ENCODE measurements at places on chromosomes 5 and 9.

DNA sequence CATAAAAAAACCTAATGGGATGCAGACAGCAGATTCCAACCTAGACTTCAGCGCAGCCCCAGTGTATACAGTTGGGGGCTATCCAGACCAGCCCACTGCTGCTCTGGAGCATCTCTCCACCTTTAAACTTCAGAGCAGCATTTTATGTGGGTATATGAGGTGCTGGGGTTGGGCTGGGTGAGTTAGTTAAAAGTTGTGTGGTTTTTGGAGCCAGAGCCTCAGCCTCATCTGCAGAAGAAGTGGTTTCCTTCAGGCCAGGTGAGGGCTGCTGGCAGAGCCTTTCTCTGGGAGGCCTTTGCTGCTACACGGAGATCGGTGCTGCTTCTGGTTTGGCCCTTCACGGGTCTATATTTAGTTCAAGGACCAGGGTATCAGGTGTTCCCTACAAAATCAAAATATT is 228.3 kb downstream of the PDZD2 start:
- no peak for DNase-seq

GRCh38 chr9:133436681-133437080 is 14.5 kb downstream of the ADAMTS13 start:
- no peak for DNase-seq

- no peak for DNase-seq
Observed at GRCh38 chr5:176817369-176817840, 7.0 kb downstream of the UNC5A start.

DNA sequence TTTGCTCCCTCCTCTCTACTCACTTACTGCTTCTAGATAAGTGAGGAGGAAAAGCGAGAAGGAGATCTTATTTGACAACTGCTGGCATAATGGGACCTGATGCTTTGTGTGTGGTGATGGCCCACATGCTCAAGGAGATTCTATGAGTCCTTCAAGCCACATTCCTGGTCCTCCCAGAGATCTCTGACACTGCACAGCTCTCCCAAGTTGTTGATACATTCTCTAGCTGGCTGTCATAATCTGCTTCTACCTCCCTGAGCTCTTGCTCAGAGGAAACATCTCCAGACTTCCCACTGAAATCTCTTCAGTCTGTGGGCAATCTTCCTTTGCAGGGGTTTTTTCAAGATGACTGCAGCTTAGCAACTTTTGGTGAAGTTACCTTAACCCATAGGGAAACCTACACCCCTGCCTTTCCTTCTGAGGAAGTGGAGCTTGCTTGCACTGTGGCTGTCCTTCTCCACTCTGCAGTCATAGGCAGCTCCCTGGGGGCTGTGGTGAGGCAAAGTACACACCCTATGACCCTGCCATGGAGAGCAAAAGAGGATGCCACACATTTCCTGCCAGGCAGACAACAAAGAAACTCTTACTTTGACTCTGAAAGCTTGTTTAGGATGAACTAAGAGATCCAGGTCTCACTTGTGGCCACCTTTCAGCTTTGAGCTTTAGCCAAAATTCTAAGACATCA is 163.8 kb downstream of the TMEM38B start:
- DNase-seq: no peak

DNA sequence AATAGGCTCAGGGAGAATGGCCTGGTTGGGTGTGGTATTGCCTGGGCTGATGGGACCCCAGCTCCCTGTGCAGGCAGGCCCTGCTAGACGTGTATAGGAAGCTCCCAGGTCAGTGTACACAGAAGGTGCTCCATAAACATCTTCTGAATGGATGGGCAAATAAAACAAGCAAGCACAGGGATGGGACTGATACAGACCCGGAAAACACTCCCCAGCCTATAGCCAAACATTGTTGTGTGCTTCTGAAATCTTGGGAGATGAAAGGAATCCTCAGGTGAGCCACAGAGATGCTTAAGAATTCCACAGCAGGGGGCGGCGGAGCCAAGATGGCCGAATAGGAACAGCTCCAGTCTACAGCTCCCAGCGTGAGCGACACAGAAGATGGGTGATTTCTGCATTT is 151.8 kb downstream of the ENTREP1 start:
- DNase-seq: no peak

GRCh38 chr5:32332966-32333365 is 20.2 kb upstream of the MTMR12 start:
- DNase-seq: no peak
